ENCODE measurements at places on chromosomes 4 and X.

- peak; percentile 69 for DNase-seq
These were observed 6.7 kb upstream of the ART3 start for GRCh38 chr4:76067652-76068286.

DNA sequence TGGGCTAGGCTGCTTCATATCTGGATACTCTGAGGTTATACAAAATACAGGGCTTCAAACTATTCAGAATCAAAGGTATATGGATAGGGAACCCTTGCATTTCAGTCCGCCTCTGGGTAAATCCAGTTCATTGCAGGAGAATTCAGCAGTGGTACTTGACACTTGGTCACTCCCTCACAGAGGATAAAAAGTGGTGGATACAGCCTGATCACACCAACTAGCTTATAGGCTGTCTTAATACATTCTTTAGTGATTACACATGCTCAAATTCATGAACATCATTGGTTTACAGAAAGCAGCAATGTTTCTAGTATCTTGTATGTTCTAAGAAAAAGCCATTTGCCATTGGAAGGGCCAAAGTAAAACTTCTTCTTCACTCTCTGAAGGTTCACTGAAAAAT is 104.8 kb upstream of the PDE5A start:
- DNase-seq: peak; percentile 67

- peak; percentile 62 for DNase-seq
These were observed 1.2 kb upstream of the MID1IP1 start for GRCh38 chrX:38799995-38800580.

GRCh38 chr4:123244137-123244536 is 152.5 kb upstream of the SPRY1 start:
- DNase-seq: no peak

- no peak for DNase-seq
These were observed 190.4 kb upstream of the PCDH10 start for GRCh38 chr4:132958457-132959263.

GRCh38 chrX:69010339-69010738 is 154.9 kb downstream of the PJA1 start:
- DNase-seq: no peak

DNA sequence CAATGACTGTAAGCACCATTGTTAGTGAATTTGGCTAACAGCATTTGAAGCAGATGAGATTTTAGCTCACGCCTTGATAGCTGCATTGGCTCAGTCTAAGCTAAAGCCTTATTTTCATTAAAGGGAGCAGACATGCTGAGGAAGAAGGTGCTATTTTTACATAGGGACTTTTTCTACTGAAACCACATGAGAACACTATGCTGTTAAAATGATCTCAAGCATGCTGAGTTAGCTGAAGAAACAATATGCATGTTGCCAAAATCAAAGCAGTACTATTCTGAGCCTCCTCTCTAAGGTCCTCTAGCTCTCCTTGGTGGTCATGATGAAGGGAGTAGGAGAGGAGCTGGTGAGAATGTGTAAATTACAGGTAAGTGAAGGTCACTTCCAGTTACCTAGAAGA is 134.4 kb upstream of the JADE1 start:
- no peak for DNase-seq
